ENCODE measurements at places on chromosomes 5 and 9.

DNA sequence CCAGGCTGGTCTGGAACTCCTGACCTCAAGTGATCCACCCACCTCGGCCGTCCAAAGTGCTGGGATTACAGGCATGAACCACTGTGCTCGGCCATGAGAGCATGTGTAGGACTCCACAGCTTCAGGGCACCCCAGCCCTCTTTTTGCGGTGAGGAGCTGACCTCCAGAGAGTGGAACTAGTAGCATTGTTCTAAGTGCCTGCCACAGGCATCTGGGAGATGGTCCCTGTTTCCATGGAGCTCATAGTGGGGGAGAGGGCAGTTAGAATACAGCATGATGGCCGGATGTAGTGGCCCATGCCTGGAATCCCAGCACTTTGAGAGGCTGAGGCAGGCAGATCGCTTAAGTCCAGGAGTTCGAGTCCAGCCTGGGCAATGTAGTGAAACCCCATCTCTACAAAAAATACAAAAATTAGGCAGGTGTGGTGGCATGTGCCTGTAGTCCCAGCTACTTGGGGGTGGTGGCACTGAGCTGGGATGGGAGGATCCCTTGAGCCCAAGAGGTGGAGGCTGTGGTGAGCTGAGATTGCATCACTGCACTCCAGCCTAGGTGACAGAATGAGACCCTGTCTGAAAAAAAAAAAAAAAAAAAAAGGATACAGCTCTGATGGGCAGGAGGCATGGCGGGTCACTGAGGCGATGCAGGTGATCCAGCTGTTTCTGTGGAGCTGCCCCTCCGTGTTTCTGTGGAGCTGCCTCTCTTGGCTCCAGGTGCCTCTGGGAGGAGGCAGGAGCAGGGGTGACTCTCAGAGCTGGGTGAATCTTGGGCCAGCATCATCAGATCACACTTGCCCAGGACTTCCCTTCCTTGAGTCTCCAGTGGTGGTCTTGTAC, 4.2 kb downstream of the ASS1 start:
- DNase-seq = no peak

DNA sequence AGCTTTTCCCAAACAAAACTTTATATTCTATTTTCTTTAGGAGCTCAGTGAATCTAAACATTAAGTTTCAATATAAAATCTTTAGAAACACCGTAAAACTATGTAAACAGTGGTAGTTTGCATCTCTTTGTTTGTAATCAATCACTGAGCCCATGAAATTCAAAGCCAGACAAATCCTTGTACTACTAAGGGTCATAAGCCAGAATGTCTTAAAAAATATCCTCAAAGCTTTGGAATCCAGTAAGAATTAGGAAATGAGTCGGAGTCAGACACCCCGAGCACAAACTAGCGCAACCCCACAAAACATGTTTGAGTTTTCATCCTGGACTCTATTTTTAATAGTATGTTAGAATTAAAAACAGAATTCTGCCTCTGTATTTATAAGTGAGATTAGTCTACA, 153.8 kb downstream of the HSPA4 start:
- no peak for DNase-seq

DNA sequence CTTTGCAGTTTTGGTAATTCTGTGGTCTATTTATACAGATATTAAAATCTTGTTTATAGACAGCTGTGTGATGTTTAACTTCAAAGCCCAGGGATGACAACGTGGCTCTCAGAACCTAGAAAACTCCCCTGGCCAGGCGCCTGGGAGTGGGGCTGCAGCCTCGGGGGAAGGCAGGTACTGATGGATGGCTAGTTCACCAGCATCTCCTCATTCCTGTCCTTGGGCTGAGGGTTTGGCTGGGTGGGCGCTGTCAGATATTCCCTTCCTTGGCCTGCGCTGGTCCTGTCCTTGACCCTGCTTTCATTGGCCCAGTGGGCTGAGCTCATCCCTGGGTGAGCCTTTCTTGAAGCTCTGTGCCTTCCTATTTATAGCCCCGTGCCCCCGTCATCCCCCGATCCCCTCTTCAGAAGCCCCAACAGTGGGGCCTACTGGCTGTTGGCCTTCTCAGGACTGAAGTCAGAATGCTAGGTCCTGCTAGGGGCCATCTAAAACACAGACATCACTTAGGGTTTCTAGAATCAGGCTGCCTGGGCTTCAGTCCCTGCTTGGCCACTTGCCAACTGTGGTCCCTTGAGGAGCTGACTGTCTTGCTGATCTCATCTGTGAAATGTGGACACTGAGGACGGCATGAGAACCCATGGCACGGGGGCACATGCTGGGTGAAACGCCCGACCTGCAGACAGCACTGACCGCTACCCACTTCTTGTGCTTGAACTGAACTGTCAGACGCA, 20.9 kb downstream of the SH3GLB2 start:
- DNase-seq = no peak

DNA sequence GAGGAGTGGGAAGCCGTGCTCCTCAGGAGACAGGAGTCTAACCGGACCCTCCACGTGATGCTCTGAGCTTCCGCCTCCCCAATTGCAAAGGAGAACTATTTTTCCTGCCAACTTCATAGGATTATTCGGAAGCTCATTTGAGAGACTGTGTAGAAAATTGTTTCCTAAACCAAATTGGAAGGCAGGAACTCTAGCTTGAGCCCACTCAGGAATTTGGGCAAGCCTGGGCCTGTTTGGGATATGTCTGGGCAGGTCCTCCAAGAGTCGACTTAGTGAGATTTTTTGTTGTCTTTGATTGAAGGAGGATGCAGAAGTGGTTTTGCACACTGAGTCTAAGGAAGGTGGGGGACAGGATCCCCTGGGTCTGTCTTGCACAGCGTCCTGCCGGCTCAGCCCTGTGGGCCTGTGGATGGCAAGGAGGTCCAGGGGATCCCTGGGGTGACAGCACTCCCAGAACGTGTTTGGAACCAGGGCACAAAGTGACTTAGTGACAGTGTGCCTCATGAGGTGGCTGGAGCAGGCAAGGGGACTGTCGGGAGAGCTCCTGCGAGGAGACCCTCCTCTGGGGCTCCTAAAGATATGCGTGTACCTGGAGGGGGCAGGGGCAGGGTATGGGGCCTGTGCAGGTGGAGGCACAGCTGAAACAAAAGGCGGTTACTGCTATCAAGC, 283.3 kb downstream of the NSG2 start:
- DNase-seq = peak; percentile 15

DNA sequence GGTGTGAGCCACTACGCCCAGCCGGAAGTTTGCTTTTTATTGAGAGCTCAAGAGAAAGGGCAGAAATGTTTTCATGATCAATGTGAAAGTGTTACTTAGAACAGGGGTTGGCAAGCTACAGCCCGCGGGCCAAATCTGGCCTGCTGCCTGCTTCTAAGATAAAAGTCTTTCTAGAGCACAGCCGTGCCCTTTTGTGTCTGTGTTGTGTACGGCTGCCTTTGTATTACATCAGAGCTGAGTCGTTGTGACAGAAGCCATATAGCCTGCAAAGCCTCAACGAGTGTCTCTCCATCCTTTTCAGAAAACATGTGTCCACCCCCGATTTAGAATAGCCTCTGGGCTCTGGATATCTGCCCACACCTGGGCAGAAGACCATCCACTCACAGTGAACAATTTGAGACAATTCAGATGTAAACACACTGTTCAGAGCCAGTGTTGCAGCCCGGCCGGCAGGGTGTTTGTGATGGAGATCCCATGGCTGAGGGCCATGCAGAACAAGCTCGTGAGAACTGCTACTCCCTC, 28.8 kb downstream of the AK8 start:
- DNase-seq = no peak

GRCh38 chr5:123601610-123602009, 89.6 kb downstream of the CSNK1G3 start:
- DNase-seq = no peak

GRCh38 chr9:16410601-16411280, 459.7 kb downstream of the BNC2 start:
- no peak for DNase-seq

DNA sequence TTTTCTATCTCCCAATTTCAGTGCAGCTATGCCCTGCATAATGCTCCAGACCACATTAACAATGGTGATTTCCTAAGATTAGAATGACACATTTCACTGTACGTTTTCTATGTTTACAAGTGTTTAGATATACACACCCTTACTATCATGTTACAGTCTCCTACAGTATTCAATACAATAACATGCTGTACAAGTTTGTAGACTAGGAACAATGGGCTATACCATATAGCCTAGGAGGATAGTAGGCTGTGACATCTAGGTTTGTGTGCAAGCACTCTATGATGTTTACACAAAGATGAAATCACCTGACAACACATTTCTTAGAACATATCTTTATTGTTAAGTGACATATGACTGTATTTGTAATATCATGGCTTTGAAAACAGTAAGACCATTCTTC, 1435.6 kb upstream of the NUDT12 start:
- DNase-seq = no peak

GRCh38 chr5:63962279-63962678, at the start of gene HTR1A:
HTR1A (minus strand) TSS chr5:63962445; CDS start chr5:63961719, 726 bp downstream.
- DNase-seq = no peak

GRCh38 chr9:90914196-90914595, 112.6 kb downstream of the SYK start:
- DNase-seq = no peak

- DNase-seq = peak; percentile 2
Measured at GRCh38 chr5:93246090-93246855, 334.7 kb downstream of the NR2F1-AS1 start.

Data from NCI-H1105 treated with DMSO at 0.1 percent for 48 hours (cell line).